Breast epithelium (tissue), 4 donors: ENCODE measurements at places on chromosomes 1 and 21. TPM values are rescaled to one million over a fixed set of nuclear protein-coding genes. Genes with fewer than 3 reads are reported as not detected.

The C1QB gene
- total RNA-seq = 172 TPM

The DAB1 gene
- total RNA-seq = 0.66 TPM

The PTGS2 gene
- total RNA-seq = 1.3 TPM

DNA sequence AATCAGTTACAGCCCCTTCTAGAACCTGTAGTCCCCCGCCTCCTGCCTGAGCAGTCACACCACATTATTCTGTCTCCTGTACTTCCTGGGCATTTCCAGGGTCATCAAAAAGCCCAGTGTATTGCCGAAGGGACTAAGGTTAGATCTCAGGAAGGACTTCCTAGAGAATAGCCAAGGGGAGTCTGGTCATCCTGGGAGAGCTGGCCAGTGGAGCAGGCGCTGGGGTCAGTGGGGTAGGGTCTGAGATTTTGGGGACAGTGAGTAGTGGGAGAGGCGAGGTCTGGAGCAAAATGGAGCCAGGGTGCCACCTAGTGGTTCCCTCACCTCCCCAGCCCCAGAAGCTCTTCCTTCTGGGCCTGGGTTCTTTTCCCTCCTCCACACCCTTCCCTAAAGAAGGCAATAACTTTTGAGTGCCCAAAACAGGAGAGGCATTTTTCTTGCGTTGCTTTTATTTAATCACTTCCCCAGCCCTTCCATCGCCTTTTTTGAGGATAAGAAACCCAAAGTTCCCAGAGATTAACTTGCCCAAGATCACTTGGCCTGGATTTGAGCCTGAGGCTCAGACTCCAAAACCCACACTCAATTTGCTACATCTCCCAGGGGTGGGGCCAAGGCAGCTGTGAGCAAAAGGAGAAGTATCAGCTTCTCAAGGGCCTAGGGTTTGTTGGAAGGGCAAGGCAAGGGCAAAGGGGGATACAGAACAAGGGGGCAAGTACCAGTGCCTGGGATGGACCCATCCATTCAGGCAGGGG lies 7.3 kb upstream of the PMVK start:
- no peak for DNase-seq

GRCh38 chr1:234699795-234700665 lies 90.1 kb upstream of the IRF2BP2 start:
- no peak for DNase-seq

DNA sequence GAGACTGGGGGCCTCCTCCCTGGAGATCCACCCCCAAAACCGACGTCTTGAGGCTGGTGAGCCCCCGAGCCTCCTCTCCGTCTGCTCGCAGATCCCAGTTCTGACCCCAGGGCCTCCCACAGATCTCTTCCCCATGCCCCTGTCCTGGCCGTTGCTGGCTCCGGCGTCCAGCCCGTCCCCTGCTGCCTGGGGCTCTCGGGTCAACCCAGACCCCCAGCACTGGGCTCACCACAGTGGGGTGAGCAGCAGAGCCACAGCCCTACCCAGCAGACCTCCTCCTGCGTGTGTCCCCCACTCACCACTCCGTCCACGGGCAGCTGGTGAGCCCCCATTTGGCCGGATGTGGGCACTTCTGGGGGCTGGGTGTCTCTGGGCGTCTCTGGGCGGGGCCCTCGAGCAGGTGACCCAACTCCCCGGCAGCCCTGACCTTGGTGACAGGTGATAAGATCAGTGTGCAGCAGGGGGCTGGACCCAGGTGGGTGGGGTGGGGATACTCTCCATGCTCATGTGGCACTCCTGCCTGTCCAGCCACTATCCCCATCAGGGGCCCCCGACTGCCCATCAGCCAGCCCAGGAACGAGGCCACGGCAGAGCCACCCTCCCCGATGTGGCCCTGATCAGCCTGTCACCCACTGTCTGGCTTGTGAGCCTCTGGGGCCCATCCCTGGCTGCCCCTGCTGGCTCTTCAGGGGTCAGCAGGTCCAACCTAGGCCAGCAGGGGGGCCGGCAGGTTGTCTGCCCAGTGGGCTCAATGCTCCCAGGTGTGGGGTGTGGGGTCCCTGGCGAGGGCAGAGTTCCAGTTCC lies 709 bp downstream of the TNFRSF14 start:
- no peak for DNase-seq
